ENCODE measurements at places on chromosomes 12 and 14.
A peak's percentile ranks its signal among the peaks of the same experiment; 100 is the strongest.

GRCh38 chr12:3231399-3231876 is 154.3 kb downstream of the TSPAN9 start:
- no peak for DNase-seq

DNA sequence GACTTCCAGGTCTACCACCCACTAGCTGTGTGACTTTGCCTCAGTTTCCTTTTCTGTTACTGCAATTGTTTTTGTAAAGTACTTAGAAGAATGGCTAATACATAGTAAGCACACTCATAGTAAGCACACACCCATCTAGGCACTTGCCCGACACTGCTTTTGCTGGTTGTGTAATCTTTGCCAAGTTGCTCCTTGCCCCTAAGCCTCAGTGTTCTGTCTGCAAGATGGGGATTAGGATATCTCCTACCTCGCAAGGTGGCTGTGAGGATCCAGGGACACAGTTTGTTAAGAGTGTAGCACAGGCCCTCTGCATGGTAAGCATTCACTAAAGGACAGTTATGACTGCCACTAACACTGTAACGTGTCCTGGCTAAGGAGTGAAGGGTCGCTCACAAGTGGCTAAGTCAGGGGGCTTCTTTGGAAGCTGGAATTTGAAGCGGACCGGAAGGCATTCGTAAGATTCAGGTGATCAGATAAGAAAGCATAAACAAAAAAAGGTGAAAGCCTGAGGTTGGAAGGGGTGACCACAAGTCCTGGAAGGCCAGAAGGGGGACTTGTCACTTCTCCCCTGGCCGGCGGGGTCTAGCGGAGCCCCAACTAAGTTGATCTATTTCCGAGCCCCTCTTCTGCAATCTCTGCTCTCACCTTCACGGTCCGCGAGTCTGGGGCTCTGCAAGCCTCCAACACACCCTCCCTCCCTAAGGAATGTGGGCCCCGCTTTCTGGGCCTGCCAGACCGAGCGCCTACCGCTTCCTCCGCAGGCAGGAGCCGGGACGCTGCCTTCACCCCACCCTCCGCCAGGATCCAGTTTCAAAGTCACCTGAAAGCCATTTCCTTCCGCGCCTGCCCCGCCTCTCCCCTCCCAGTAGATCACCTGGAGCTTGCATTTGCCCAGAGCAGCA is 1.5 kb upstream of the PLEKHG3 start:
- DNase-seq, result no peak

DNA sequence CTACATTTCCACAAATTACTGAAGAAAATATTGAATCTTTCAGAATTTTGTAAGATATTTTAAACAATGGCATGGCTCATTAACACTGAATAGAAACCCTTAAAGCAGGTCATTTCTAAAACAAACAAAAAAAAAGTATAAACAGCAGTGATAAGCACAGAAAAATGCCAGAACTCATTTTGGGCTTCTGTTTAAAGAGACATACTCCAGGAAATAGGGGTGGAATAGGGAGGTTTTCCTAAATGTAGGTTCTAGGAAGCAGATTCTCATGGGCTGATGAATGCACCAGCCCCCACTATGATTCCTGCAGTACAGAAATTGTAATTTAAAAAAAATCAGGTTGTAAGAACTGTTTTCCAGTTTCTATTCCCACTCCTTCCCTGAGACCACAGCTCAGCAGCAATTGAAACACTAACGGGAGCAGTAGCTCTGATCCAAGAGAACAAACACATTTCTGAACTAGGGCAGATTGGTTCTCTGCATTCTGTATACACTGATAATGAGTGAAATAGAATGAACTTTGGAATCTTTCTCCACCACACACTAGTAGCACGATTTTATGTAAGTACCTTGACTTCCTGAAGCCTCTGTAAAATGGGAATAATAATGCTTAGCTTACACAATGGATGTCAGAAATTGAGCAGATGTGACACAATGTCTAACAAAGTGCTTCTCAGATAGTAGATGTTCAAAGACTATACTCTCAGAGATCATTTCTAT is 115.6 kb upstream of the TMTC1 start:
- no peak for DNase-seq

GRCh38 chr12:130796985-130797686 is 41.9 kb downstream of the STX2 start:
- DNase-seq, result no peak

- DNase-seq, result no peak
Observed at GRCh38 chr12:101878243-101878821, 952 bp downstream of the DRAM1 start.

DNA sequence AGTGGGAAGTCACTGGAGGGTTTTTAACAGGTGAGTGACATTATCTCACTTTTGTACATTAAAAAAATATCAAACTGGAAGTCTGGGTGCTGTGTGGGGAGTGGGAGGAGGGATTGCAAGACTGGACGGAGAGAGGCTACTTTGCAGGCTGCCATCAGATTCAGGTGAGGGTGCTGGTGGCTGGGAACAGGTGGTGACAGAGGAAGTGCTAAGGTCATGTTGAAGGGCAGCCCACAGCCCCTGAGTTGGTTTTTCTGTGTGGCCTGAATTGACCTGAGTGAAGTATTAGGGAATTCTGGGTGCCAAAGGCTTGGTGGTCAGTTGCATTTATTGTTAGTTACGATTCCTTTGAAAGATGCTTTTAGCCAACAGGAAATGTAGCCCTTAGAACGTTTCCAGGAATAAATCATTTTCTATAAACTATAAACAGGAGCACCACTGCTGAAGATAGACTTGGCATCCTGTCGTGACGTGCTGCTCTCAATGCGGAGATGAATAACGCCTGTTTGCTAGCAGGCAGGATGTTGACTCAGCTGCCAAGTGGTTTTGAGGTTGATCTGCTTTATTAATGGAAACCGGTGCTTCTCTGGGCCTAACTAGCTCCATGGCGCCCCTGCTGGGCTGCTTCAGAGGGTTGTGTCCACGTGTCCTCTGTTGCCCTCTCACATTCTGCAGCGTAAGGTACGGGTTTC is 707.5 kb upstream of the TMEM132C start:
- peak; percentile 55 for DNase-seq

All from right cardiac atrium (tissue), 5 donors.